ENCODE measurements at places on chromosomes 3 and 15.
A peak's percentile ranks its signal among the peaks of the same experiment; 100 is the strongest.

GRCh38 chr15:33852094-33852493, 116.2 kb upstream of the CHRM5 start:
- DNase-seq, result no peak

DNA sequence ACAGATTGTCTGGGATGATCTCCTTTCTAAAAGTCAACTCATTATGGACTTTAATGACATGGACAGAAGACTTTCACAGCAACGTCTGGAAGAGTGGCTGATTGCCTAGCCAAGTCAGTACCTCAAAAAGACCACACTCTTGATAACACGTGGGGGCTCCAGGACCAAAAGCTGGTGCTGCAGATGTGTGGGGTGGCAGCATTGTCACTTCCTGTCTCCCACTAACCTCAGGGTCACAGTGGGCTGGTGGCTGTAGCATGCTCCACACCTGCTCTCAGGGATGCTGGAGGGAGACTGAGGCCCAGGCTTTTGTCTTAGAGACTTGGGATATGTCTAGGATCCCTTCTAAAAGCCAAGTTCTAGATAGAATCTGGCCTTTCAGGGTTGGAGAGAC, 118.1 kb downstream of the APBA2 start:
- DNase-seq, result no peak

- DNase-seq, result no peak
Measured at GRCh38 chr3:41498847-41499246, 299.5 kb downstream of the CTNNB1 start.

GRCh38 chr3:102089239-102089638, 239.9 kb downstream of the NFKBIZ start:
- DNase-seq, result no peak

- no peak for DNase-seq
Measured at GRCh38 chr3:133058243-133058642, 20.1 kb downstream of the TMEM108 start.

- DNase-seq, result no peak
Measured at GRCh38 chr3:116001151-116001621, 377.9 kb downstream of the GAP43 start.

- no peak for DNase-seq
Measured at GRCh38 chr3:39249453-39250115, 30.3 kb downstream of the CX3CR1 start.

GRCh38 chr3:115403786-115404185, 219.5 kb upstream of the GAP43 start:
- no peak for DNase-seq

DNA sequence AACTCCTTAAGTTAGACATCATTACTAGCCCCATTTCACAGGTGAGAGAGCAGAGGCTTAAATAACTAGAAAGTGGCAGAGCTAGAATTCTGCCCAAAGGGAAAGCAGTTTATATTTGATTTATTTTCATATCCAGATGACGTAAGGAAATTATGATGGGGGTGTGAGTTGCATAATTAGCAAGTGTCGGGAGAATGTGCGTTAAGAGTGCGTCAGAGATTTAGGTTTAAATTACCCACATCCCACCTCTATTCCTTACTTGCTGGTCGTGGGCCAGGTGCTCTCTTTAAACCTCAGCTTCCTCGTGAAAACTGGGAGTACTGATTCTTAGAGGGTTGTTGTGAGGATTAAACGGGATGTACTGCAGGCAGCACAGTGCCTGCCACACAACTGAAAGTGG, 32.3 kb downstream of the FSTL1 start:
- no peak for DNase-seq

GRCh38 chr3:140712301-140712700, 34.4 kb downstream of the TRIM42 start:
- no peak for DNase-seq

DNA sequence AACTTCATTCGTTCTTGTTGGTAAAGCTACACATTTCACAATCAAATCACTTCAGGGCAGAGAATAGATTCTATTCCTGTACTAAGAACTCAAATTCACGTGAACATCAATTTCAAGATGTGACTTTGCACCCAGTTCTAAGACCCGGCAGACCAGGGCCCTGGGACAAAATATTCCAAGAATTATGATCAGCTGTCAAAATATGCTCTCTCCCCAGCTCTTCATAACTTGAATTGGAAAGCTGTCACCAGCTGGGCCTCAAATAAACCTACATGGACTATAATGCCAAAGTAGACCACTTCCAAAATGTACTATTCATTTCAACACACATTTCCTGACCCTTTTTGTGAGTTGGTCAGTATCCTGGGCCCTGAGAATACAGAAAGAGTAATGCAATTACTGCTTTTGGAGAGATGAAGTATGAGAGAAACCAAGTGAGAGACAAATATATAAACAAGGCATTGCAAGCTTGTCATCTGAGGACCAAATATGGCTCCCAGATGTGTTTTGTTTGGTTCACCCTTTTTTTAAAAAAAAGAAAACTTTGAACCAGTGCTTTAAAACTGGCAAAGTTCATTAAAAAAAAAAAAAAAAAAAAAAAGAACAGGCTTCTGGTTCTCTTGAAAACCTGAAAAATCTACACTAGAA, 14.9 kb downstream of the MAGI1 start:
- no peak for DNase-seq

- DNase-seq, result no peak
Measured at GRCh38 chr3:145942052-145942451, 218.9 kb downstream of the PLOD2 start.

DNA sequence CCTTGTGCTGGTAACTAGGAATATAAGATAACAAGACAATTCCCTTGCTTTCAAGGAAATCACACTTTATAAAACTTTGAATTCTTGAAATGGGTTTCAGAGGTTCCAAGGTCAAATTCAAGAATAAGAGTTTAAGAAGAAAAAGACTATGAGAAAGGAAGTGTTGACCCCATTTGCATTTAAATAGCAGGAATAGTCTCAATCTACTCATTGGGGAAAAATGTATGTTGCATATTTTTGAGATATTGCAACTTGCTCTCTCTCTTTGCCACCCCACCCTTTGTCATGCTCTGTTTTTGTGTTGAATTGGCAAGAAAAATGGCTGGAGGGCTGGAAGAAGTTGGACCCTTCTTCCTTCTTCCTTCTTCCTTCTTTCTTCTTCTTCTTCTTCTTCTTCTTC, 699.2 kb downstream of the TUSC7 start:
- no peak for DNase-seq

- peak; percentile 36 for DNase-seq
Measured at GRCh38 chr3:14125193-14126016, 553 bp downstream of the TMEM43 start.

DNA sequence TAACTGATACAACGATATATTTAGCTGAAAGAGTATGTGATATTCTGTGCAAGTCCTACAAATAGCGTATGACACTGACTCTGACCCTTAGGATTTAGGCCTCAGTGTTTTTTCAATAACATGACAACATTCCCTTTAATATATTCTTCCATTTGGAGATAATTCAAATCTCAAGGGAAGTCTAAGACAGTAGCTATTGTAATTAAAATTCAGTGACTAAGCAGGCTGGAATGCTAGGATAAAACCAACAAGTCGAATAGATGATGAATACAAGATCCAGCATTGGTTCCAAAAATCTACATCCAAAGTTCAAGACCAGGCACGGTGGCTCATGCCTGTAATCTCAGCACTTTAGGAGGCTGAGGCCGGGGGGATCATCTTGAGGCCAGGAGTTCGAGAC, 56.2 kb downstream of the QTRT2 start:
- DNase-seq, result no peak

DNA sequence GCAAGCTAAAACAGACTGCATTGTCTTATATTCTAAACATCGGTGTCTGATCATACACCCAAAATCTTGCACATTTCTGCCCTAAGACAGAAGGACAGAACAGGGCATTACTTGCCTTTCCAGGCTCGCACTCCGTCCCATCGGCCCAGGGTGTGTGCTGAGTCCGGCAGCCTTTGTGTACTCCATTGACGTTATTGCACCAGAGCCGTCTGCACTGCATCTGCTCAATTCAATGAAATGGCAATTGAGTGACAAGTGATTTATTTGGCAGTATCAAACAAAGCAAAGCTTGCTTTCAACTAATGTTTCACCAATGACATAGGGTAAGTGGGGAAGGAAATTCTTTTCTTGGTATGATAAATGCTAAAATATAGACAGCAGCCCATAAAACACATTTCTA, 40.0 kb downstream of the ADAMTS9 start:
- DNase-seq, result no peak

DNA sequence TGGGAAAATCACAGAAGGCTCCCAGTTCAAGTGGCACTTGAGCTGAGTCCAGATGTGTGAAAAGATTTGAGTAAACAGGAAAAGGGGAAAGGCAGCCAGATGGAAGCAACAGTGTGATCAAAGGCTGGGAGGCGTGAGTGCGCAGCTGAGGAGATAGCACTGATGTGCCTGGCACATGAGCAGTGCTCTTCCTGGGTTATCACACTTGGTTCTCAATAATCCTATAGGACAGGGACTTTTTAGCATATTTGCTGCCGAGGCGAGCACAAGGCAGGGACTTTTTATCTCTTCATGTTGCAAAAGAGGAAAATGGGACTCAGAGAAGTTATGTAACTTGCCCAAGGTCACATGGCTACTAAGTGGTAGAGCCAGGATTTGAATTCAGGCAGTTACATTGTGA, 39.6 kb downstream of the CORO2B start:
- DNase-seq, result no peak
